ENCODE measurements at places on chromosomes 3 and 15.

DNA sequence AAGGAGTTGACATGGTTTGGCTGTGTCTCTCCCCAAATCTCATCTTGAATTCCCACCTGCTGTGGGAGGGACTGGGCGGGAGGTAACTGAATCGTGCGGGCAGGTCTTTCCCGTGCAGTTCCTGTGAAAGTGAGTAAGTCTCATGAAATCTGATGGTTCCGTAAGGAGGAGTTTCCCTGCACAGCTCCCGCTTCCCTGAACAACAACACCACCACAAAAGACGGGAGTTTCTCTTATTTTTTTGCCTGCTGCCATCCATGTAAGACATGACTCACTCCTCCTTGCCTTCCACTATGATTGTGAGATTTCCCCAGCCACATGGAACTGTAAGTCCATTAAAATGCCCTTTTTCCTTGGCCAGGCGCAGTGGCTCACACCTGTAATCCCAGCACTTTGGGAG is 22.7 kb downstream of the XXYLT1 start:
- DNase-seq = no peak

DNA sequence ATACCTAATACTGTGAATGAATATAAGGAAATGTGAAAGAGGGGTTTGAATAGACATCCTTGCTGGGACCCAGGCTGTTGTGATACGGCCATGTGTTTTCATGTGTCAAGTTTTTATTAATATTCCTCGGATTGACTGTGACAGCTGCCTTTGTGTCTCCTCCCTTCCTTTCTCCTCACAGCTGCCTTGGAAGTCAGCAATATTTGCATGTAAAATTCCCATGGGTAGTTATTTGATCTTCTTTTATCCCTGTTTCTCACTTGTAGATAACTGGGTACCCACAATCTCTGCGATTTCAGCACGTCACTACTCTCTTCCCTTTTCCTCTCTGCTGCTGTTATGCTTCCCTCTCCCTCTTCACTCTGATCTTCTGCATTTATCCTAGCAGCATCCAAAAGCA is 9.4 kb downstream of the GPR156 start:
- no peak for DNase-seq

DNA sequence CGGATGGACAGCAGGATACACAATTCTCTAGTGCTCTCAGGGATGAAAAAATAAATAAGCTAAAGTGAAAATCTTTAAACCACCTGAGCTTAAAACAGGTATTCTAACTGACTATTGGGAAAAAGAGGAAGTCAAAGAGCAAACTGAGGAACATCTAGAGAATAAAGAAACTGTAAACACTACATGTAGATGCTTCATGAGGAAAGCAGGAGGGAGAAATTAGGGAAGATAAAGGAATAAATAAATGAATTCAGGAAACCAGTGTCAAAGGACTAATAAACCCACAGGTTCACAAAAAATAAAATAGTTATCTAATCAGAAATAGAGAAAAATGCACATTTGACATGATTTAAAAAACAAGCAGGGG is 525 bp upstream of the MCCC1 start:
- DNase-seq = no peak

DNA sequence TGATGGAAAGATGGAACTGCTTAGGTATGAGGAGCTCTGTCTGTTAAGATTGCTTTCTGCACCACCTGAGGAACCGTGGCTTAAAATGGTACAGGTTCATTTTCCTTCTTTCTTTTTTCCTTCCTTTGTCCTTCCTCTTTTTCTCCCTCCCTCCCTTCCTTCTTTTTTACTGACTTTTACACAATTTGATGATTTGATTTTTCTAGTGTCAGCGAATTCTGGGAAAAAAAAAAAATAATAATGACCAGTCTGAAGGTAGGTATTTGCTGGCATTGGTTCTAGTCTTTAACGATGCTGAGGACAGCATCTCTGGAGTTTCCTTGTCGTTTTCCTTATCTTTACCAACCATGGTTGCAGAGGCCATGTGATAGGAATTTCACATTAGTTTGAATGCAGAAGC is 613.5 kb downstream of the EDEM1 start:
- no peak for DNase-seq

- DNase-seq = no peak
Observed at GRCh38 chr3:42472555-42472954, 29.9 kb upstream of the VIPR1 start.

GRCh38 chr3:125080077-125080476 is 24.3 kb upstream of the HEG1 start:
- no peak for DNase-seq

GRCh38 chr3:194758716-194759115 is 73.0 kb downstream of the FAM43A start:
- no peak for DNase-seq
